Hematopoietic multipotent progenitor cell treated with erythropoietin and hydrocortisone succinate and interleukin-3 and kit ligand, for 4 days (in vitro differentiated cells): ENCODE measurements at places on chromosomes 3 and 15.

- DNase-seq, result no peak
Observed at GRCh38 chr15:88645171-88646087, 6.6 kb downstream of the ISG20 start.

DNA sequence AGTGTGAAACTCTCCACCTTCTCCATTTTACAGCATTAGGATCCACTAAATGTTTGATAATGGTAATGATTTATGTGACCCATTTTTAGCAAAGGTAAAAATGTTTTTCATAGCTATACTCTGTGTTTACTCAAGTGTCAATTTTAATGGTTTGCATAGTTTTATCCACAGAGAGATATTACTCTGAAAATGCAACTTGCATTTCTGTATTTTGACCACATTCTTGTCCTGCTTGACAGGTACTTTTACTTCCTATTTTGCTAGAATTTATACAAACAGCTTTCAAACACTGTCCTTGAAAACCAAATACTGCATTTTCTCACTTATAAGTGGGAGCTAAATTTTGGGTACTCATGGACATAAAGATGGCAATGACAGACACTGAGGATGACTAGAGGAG is 62.9 kb downstream of the SERPINI1 start:
- DNase-seq, result no peak

DNA sequence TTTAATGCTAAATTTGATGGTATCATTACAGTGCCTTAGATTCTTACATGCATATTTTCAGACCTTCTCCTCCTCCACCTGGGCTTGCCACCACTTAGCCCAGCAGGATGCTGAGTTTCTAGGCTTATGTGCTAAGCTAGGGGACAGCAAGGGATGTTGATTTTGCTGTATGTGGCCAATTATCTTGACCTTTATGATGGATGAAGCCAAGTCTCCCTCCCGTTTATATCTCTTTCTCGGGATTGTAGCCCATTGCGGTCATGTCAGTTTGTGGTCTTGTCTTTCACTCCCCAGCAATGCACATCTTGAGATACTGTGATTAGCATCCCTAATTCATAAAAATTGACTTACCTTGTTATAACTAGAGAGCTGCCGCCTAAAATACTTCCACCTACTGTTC is 278.7 kb upstream of the SOX2 start:
- no peak for DNase-seq

GRCh38 chr3:54691289-54691771 is 236.5 kb downstream of the LRTM1 start:
- DNase-seq, result no peak

- DNase-seq, result no peak
Observed at GRCh38 chr3:23174426-23175039, 28.6 kb upstream of the UBE2E2 start.

- no peak for DNase-seq
Observed at GRCh38 chr15:41205315-41205714, 25.2 kb downstream of the EXD1 start.
